ENCODE measurements at places on chromosomes 16 and 17.

- peak; percentile 20 for DNase-seq
Measured at GRCh38 chr17:2227025-2227699, 76.4 kb downstream of the SMG6 start.

DNA sequence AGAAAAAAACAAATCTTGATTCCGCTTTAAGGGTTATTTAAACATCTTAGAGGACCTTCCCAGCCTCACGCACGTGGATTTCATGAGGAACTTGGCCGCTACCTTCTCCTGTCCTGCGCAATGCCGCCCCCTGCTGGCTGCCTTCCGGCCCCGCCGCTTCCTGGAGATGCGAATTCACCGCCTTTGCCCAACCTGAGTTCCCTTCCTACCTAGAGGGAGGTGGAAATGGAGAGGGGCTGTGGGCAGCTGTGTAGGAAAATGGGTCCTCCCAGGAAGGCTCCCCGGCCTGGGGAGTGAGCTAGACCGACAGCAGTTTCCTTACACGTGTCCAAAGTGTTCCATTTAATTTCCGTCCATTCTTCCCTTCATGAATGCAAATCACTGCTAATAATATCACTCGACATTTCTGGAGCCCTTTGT, 1.0 kb upstream of the ABCC12 start:
- peak; percentile 66 for DNase-seq

- no peak for DNase-seq
Measured at GRCh38 chr16:23690771-23691482, 12.2 kb downstream of the PLK1 start.

GRCh38 chr16:11136600-11136999, 119.4 kb downstream of the SOCS1 start:
- DNase-seq: peak; percentile 19

GRCh38 chr16:29111421-29111820, 126.6 kb downstream of the LAT start:
- no peak for DNase-seq

Data from HFFc6 (cell line).